ENCODE measurements at places on chromosomes 12 and 14.
A peak's percentile ranks its signal among the peaks of the same experiment; 100 is the strongest.

GRCh38 chr14:39315859-39316444 is 82.2 kb downstream of the MIA2 start:
- no peak for DNase-seq

GRCh38 chr12:52274521-52275120 is at the start of gene KRT86:
KRT86 (plus strand) TSS chr12:52274645; CDS start chr12:52301917, 27,272 bp downstream.
- no peak for DNase-seq

- no peak for DNase-seq
Measured at GRCh38 chr14:65531148-65531547, 118.6 kb downstream of the FUT8 start.

DNA sequence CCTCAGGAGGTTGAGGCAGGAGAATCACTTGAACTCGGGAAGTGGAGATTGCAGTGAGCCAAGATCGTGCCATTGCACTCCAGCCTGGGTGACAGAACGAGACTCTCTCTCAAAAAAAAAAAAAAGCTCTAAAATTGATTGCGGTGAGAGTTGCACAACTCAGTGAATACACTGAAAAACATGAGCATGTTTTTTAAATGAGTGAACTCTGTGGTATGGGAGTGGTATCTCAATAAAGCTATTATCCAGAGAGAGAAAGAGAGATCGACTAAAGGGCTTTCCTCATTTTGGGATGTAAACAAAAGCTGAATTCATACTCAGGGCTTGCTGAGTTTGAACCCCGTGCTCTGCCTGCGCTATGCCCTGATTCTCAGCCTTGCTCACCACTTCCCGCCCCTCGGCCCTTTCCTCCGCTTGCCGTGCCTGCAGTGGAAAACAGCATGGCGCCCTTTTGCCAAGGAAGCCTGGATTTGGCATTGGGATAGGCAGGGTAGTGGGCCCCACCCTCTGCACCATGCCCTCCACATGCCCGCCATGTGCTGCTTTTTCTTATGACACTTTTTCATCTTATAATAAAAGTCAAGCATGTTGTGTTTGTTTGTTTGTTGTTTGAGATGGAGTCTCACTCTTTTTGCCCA is 102.5 kb downstream of the LGMN start:
- DNase-seq = peak; percentile 69

- no peak for DNase-seq
Measured at GRCh38 chr12:26273811-26274210, 78.4 kb downstream of the SSPN start.

GRCh38 chr12:18345021-18345735 is 83.9 kb downstream of the PIK3C2G start:
- peak; percentile 13 for DNase-seq

GRCh38 chr14:105420974-105421674 is 1.5 kb downstream of the MTA1 start:
- no peak for DNase-seq

DNA sequence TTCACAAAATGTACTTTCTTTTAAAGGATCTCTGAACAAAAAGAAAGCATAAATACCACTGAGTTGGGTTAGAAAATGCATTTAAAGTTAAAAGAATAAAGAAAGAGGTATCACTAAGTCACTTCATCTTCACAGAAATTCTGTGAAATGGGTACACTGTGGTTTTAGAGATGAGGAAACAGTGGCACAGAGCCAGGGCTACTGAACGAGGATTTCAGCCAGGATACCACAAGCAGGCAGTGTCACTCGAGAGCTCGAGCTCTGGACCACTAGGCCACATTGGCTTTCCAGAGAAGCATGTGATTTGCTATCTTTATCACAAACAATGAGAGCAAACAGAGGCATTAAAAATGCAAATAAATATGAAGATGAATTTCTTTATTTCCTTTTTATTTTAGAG is 51.0 kb downstream of the WDHD1 start:
- DNase-seq = no peak

DNA sequence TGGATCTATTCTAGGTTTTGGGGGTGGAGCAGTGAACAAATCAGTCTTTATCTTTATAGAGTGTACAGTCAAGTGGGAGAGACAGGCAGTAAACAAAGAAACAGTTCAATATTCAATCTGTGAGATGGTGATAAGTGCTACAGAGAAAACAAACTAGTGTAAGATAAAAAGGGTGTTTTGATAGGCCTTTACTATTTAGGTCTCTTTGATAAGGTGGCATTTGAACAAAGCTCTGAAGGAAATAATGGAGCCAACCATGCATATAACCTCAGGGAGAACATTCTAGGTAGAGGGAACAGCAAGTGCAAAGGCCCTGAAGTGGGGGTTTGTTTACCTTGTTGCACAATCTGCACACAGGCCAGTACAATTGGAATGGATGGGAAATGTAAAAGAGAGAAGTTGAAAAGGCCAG is 47.3 kb downstream of the PTPN11 start:
- DNase-seq = no peak

DNA sequence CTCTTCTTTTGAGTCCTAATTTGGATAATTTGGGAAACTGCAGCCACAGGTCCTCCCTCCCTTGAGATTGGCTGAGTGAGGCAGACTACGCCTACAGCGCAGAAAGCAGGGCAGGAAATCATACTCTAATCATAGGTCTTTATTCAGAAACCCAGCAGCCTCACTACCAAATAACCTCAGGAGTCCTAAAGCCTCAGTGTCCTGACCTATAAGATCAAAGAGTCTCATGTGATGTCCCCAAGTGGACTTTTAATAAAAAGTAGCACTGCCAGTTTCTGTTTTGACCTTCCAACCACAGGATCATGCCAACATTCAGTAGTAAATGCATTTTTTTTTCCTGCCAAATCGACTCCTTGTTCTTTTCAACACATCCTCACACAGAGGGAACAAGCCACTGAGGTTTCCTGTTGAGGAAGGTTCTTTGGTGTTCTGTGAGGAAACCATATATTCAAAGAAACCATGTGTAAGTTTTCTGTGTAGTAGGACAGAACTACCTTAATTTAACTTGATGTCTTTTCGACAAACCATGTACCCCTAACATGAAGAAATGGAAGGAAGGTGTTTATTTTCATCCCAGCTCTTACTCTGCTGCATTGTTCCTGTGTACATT is 72.2 kb downstream of the VCPKMT start:
- DNase-seq = no peak

DNA sequence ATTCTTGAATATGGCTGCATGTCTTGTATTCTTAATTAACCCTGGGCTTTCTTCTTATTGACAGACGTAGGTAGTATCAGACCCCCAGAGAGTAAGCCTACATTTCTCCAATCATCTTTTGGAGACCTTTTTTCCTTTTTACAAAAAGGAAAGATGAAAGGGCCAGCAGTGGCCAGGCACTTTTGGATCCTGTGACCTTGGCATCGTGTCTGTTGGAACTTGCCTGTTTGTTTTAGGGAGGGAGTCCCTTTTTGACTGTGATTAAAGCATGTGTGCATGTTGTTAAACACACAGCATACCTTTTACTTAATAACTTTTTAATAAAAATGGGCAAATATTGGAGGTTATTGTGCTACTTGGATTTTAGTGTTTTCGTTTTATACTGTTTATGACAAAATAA is 57.2 kb downstream of the PCNX1 start:
- DNase-seq = no peak

DNA sequence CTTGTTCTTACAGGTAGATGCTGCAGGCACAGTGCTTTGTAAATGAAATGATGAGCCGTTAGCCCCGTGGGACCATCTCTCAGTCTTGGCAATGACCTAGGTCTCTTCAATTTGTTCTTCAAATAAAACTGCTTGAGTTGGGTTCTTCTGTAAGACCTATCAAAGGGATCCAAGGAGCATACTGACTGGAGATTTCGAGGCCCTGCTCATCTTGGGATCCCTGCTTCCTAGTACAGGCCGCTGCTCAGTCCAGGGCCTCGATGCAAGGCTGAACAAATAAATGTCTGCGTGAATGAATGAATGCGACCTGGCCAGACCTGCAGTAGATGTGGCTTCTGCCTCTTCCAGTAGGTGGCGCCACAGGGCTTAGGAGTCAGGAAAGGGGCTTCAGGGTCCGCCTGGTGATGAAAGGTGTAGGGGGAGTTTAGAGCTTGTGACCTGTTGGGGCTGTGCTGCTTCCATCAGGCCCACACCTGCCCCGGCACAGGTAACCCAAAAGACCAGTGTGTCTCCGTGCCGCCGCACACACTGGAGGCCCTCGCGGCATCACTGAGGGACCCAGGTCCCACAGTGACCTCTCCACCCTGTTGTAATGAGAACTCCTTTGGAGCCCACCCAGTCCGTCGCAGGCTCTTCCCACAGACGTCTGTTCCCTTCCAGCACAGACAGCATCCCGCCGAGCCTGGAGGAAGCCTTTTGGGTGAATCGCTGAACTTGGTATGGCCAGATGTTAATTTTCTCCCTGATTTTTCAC is 4.4 kb downstream of the CACNA1C start:
- peak; percentile 53 for DNase-seq

GRCh38 chr14:79668951-79669350 is 542.4 kb downstream of the DIO2 start:
- DNase-seq = no peak

DNA sequence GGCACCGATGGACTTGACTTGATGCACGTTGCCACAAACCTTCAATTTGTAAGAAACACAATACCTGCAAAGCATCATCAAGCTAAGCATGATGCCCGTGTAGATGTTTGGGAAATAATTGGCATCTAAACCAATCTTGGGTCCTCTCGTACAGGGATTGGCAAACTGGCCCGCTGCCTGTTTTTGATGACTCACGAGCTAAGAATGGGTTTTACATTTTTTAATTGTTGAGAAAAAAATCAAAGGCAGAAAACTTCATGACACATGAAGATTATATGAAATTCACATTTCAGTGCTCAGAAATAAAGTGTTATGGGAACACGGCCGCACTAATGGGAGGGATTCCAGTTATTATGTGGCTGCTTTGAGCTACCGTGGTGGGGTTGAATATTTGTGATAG is 10.9 kb downstream of the MTA1 start:
- DNase-seq = peak; percentile 69

DNA sequence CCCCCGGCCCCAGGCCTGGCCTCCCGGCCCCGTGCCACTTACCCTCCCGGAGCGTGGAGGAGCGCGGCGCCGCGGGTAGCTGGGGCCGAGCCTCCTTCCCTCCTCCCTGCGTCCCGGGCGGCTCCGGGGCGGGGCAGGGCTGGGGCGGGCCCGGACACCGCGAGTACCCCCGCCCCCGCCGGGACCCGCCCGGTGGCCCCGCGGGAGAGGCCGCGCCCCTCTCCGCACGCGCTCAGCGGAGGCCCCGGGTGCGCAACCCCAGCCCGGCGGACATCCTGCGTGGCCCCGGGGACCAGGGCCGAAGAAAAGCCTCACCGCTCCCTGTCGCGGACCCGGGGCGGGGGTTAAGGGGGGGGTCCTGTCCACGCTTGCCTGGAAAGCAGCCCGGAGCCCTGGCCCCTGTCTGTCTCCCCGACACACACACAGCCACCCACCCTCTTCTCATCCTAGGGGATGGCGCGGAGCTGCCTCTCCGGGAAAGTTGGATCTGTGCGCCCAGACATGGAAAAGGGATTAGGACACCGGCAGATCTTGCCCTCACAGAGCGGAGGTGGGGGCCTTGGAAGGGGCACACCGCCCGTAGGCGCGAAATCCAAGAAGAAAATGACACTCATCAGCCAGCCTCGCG is at the start of gene SYNE3:
TSS of gene SYNE3 (minus strand) at position 97 of the 628 bp plus-strand sequence. CDS start 40,829 bp downstream, outside the sequence.
- peak; percentile 88 for DNase-seq

GRCh38 chr14:72645706-72646105 is 248.2 kb downstream of the DPF3 start:
- no peak for DNase-seq

- no peak for DNase-seq
Measured at GRCh38 chr14:105883066-105884005, 357.0 kb downstream of the TMEM121 start.

GRCh38 chr12:114688256-114688845 is 4.4 kb upstream of the TBX3 start:
- no peak for DNase-seq

GRCh38 chr12:116695464-116695725 is 42.5 kb downstream of the SPRING1 start:
- no peak for DNase-seq

DNA sequence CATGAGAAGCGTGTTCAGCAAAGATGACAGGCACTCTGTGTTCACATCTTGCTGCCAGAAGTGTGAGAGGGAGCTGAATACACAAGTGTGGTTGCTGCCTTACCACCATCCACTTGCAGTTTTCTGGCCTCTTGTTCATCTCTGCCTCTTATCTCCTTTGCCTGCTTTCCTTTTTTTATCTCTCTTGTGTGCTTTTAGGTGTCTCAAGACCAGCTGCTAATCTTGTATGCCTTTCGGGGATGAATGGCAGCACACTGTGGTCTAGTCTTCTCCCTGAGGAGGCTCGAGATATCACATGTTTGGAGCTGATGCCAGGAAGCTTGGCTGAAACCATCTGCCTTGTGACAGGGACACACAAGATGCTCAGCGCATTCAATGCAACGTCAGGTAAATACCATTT is 17.2 kb downstream of the FAM234B start:
- DNase-seq = no peak

GRCh38 chr14:90288651-90289355 is 32.5 kb downstream of the PSMC1 start:
- no peak for DNase-seq

DNA sequence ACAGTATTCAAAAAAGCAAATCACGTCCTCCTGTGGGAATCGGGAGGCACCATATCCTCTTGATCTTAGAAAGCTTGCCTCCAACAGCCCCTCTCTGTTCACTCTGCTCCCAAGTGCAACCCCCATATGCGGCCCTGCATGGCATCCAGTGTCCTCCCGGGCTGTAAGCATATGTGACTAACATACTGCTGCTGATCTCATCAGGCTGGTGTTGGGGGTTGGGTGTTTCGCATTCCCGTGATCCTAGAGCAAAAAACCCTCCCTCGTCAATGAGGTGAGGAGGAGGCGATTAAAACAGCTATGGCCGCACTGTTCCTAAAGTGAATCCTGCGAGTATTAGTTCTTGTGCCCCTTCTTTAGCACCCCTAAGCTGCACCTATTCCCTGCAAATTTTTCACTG is 28.1 kb upstream of the PPM1A start:
- no peak for DNase-seq

GRCh38 chr12:46149079-46149464 is 119.8 kb downstream of the SLC38A1 start:
- no peak for DNase-seq

- DNase-seq = peak; percentile 77
Measured at GRCh38 chr12:113030875-113031525, 25.5 kb upstream of the DTX1 start.

GRCh38 chr14:55771242-55771981 is 191.4 kb downstream of the KTN1 start:
- no peak for DNase-seq

GRCh38 chr12:13570005-13570694 is 373.6 kb downstream of the EMP1 start:
- DNase-seq = no peak

- DNase-seq = no peak
Measured at GRCh38 chr14:96889091-96889490, 91.9 kb downstream of the VRK1 start.

GRCh38 chr12:56632701-56633467 is 2.8 kb upstream of the BAZ2A start:
- DNase-seq = no peak

DNA sequence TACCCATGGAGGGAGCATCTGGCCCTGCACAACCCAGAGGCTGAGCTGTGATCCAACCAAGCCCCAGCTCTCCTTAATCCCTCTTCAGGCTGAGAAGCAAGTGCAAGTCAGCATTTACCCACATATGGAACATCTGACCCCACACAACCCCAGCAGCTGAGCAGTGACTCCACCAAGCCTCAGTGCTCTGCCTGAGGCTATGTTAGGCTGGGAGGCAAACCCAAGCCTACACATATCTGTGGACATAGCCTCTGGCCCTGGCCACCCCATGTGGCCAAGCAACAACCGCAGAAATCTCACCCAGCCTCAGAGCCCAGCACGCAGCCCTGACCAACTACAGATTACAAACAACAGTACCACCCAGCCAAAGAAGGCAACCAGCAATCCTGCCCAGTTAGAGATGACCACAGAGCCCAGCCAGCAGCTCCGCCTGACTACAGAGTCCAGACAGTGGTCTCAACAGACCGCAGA is 142.8 kb downstream of the NUAK1 start:
- DNase-seq = peak; percentile 31

All from AG20443 (cell line).